ENCODE measurements at places on chromosomes 6 and 20.

- no peak for DNase-seq
Measured at GRCh38 chr6:141326925-141327324, 805.8 kb upstream of the GJE1 start.

DNA sequence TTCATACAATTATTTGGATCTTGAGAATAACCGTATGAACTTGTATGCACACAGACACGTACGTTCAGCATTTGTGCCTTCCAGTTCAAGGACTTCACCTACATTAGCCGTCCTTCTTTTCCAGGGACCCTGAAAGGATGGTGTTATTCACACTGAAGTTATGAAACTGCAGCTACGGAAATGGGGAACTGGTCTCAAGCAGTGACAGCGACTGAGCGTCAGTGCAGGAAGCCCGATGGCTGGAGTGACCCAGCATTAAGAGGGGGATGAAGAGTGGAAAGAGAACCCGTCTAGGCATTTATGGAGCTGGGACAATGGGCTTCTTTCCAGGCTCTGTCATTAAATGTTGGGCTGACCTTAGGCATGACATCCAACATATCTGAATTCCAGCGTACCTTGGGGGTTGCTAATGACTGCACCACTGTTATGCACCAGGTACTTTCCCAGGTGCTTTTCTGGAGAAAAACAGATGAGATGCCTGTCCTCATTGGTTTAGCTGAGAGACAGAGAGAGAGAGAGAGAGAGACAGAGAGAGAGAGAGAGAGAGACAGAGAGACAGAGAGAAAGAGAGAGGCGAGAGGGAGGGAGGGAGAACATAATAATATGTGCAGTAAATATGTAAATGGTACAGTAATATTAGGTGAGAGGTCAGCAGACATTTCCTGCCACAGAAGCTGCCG lies 204.7 kb upstream of the EXOC2 start:
- DNase-seq, result no peak

GRCh38 chr20:23201658-23202057 lies 115.5 kb upstream of the CD93 start:
- no peak for DNase-seq

DNA sequence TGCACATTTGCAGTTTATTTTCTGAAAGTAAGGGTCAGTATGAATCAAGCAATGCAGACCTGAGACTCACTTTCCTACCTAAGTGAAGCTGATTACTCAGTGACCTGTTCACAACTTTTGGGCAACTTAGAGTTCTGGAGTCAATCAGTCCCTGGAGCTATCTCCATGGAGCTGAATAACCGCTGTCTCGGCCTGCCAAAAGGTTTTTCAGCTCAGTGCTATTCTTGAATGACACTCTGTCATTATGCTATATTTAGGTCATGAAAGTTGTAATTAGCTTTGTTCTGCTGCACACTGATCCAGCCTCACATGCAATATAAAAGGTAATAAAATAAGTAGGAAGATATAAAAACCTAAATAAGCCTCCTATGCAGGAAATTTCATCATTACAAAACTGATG lies 356.0 kb downstream of the BMP2 start:
- no peak for DNase-seq

GRCh38 chr20:57600320-57601210 lies 19.7 kb downstream of the ZBP1 start:
- DNase-seq, result no peak

DNA sequence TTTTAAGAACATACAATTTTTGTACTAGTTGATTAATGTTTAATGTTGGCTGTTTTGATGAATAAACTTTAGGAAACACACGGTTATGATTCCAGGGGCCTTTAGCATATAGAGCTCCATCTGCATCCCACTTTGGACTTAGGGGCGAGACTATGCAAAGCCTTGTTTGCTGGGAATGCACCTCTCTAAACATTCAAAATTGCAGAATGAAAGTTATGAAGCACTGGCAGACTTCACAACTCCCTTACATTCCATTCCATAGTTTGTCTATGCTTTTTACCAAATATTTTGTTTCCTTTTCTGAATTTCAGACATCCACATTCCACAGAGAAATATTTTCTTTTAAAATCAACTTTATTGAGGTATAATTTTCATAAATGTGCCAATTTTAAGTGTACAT lies 10.3 kb upstream of the TCP11 start:
- DNase-seq, result no peak

GRCh38 chr20:312067-312466 lies 13.3 kb upstream of the SOX12 start:
- DNase-seq, result no peak

DNA sequence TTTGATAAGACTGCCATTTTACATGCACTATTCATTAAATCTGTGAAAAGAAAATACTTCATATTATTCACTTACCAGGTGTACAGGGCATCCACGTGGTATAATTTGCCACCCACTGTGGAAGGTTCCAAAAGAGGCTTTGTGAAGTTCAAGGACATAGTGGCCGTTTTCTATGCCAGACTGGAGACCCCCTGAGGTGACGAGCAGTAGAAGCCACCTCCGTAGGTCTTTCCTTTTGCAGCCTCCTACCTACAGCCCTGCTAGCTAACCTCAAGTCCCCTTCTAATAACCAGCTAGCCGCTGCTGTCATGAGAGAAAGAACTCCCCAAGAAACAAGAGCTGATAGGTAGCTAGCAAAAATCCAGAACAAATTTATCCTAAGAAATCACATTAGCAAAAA lies 110.5 kb downstream of the ARHGAP18 start:
- DNase-seq, result no peak

DNA sequence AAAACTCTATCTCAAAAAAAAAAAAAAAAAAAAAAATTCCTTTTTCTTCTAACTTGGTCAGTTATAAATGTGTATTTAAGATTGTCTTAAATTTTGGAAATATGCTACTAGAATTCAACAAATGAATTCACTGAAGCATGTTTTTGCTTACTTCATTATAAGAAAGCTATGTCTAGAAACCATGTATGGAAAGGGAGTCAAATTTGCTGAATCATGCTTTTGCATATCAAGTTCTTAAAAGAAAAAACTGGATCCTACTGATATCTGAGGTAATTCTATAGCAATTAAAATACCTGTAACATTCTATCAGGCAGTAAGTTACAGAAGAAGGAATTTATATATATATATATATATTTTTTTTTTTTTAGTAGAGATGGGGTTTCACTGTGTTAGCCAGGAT lies 27.7 kb downstream of the AKIRIN2 start:
- DNase-seq, result no peak

DNA sequence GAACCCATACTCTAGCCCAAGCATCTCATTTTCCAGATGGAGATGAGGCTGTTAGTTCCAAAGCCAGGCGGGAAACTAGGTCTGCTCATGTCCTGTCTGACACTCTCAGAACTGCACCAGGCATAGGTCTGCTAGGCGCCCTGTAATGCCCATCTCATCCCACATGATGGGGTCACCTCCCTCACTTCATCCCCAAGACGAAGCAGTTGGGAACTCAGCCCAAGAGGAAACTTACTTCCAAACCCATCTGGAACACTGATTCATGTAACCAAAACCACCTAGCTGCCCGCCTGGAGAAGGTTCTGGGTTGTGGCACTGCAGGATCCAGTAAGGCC lies 119.4 kb upstream of the PRND start:
- DNase-seq, result no peak

GRCh38 chr6:139699335-139699734 lies 324.9 kb upstream of the CITED2 start:
- DNase-seq, result no peak

- no peak for DNase-seq
Measured at GRCh38 chr20:50368813-50369224, 141.4 kb upstream of the PTPN1 start.

- no peak for DNase-seq
Measured at GRCh38 chr6:90500458-90500857, 86.4 kb downstream of the MAP3K7 start.

- no peak for DNase-seq
Measured at GRCh38 chr6:29800254-29800653, 27.4 kb upstream of the HLA-G start.

Measured in cortex of kidney (tissue), 1 donor.